ENCODE measurements at places on chromosomes 6 and 20. TPM values are rescaled to one million over a fixed set of nuclear protein-coding genes. Genes with fewer than 3 reads are reported as not detected.

The WFDC5 gene
- total RNA-seq: not detected

The ANKRD66 gene
- not detected for total RNA-seq

GRCh38 chr6:143361536-143362191 lies 88.8 kb downstream of the ADAT2 start:
- no peak for DNase-seq

DNA sequence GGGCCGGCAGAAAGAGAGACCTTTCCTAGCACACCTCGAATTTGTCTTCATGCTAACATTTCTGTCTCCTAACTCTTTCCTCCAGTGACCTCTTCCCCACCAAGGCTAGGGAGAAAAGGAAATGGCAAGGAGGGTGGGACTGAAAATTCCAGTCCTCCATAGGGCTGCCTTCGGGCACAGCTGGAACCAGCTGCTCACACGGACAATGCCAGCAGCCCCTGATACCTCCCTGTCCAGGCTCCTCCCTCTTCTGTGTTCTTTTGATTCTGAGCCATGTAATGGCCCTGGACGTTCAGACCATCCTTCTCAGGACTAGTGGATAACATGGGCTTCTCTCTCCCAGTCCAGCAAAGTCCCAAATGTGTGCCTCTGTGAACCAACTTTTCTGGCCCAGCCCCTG lies 29.1 kb upstream of the PHACTR3 start:
- DNase-seq: no peak

DNA sequence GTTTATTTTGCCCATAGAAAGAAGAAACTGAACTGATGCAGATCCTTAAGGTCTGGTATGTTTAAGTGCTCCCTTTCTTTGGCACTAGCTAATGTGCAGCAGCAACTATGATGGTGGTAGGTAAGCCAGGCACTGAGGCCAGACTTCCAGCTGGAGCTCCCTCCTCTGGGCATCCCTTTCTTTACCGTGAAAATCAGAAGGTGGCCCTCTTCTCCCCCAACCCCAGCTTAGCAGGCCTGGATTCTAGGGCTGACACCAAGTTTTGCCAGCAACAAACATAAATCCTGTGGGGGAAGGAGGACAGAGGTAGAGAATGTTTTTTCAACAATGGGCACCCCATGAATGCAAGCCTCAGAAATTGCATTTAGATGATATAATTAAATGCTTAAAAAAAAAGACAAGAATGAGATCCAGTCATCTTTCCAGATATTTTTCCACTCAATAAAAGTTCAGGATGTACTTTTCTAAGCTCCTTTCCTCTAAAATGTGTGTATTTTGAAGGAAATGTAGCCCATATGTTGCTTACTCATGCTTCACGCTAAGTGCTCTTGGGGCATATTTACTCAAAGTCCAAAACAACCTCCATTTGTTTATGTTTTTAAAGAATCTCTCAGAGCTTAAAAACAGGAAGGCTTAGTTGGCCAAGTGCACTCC lies 123.9 kb upstream of the NXT1 start:
- no peak for DNase-seq

DNA sequence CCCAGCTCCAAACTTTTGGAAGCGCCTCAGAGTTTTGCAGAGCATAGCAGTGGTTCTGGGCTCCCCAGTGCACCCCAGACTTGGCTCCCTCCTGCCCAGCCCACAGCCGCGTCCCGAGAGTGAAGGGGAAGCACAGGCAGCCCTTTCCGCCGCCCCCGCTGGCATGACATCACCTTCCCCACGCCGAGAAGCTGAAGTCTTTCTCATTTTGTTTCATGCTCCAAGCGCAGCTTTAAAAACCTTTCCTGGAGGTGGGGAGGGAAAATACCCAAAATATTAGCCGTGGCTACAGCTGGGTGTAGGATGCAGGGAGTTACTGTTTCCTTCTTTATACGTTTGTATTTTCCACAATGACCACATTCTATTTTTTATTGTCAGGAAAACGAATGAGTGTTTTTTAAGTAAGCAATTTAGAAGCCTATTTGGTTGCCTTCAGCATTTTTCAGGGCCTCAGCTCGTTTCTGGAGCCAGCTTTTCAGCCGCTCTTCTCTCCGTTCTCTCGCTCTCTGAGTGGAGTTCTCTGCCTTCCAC lies 72.9 kb downstream of the SNX5 start:
- peak; percentile 6 for DNase-seq

The ZNF165 gene
- total RNA-seq: 1.4 TPM

The TNFRSF6B gene
- total RNA-seq: 1.2 TPM

GRCh38 chr20:53535878-53536277 lies 57.8 kb downstream of the ZNF217 start:
- DNase-seq: no peak

DNA sequence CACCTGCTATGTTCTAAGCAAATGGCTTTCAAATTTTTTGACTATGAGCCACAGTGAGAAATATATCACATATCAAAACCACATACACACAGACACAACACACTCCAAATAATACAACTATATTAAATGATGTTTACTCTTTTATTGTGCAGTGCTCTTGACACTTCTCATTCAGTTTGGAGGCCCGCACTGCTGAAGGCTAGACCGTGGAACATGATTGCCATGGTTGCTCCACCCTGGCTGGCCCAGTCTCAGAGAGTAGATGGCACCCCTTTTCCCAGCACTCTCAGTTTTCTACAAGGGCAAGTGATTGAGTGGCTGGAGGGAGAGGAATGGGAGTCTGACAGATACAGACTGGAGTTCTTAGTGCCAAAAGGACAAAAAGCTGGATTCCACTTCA lies 86.9 kb downstream of the SH3BGRL2 start:
- no peak for DNase-seq

DNA sequence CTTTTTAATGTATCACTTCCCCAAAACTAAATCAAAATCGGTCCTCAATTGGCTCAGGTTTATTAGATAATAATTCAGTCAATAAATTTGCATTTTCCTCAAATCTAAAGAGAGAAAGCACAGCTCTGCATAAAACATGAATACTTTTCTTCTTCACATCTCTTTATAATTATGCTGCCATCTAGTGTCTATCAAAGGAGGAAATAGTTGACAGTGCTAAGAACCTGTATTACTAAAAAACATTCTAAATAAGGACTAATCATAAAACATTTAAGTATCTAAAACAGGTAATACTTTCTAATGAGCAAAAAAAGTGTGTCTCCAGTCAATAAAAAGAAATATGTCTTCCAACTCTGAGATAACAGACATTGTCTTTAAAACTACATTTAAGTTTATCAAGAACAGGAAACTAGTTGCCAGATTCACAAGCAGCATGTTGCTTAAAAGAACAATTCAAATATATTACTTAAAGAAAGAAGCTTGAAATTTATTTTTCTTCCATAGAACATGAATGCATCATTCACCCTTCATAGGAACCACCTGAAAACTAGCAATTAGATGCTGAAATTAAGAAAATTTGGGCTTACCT lies 56.5 kb upstream of the DST start:
- no peak for DNase-seq

The KCNK15 gene
- not detected for total RNA-seq

Data from T-cell (primary cell).